ENCODE measurements at places on chromosomes 3 and 15.
A peak's percentile ranks its signal among the peaks of the same experiment; 100 is the strongest.

DNA sequence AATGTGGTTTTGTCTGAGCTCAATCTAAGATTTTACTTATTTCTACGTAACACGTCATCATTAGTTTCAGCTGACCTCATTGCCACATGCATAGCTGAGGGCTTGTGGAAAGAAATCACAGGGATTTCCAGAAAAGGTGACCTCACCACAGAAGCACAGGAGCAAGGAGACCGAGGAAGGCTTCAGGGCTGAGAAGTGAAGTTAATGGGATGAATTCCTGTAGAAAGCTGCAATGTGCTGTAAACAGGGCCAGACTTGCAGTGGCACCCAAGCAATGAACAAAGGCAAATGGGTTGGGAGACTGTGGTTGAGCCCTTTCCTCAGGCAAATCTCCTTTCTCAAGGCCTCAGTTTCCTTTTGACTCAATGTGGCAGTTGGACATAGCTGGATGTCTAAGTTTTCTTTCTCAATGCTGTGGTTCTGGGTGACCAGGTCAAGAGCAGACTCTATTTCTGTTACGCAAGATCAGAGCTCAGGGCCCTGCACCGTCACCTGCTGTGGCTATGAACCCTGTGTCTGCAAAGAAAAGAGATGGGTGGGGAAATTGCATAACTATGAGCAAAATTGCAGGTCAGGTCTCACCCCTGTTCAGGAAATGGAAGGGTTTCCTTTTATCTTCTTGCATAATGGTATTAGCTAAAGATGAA lies 252.2 kb upstream of the TBL1XR1 start:
- DNase-seq, result no peak

GRCh38 chr3:30848087-30848779 lies 46.2 kb downstream of the GADL1 start:
- no peak for DNase-seq

- no peak for DNase-seq
Observed at GRCh38 chr3:127216415-127217261, 23.7 kb downstream of the PRR23E start.

GRCh38 chr15:29432191-29433049 lies 162.8 kb upstream of the NSMCE3 start:
- DNase-seq, result no peak

DNA sequence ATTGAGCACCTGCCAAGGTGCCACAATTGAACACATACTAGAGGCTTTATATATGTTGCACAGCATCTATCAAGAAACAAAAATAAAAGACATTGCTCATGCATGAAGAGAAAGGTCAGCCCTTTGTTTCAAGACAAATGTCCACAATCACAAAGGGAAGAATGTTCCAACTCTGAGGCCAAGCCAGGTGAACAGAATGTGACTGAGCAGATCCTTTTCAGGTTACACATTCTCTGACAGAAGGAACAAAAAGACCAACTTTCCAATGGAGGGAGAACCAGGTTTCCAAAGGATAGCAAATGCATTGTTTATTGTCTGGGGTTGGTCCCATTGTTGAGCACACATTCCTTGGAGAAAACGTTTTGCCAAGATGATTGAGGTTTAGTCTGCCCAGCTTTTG lies 50.2 kb upstream of the FAM174B start:
- DNase-seq, result no peak

- no peak for DNase-seq
Observed at GRCh38 chr15:61083081-61083787, 145.9 kb downstream of the RORA start.

GRCh38 chr3:30586806-30587486 lies 19.5 kb upstream of the TGFBR2 start:
- DNase-seq, result no peak

DNA sequence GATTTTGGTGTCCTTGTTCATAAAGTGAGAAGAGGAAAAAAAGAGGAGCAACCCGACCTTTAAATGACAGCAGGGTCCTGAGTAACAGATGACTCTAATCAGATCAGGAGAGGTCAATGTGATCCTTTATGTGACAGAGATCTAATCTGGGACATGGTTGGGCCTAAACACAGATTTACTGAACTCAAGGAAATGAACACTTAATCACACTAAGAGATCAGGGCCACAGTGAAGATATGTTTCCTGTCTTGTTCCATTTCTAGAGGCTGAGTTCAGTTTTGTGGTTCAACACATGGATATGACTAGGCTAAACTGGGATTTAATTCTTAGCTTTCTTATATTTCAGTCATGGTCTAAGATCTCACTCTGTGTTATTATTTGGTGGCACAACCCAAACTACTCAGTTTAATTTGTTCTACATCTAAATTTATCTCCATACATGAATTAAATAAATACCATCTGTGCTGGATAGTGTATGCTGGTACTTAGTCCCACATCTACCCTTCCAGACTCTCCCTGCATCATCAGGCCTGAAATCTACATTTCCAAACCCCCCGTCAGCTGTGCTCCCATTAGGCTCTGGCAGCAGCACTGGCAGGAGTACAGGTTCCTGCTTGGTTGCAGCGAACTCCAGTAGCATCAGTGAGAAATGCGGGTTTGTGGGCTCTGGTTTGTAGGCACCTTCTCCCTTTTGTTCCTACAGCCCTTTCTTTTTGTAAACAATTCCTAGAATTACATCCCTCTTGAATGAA lies 22.6 kb downstream of the SFMBT1 start:
- DNase-seq, result no peak

GRCh38 chr15:31236184-31237042 lies 90.2 kb upstream of the KLF13 start:
- DNase-seq, result peak; percentile 89

- no peak for DNase-seq
Observed at GRCh38 chr3:148937467-148938255, 53.7 kb upstream of the GYG1 start.

DNA sequence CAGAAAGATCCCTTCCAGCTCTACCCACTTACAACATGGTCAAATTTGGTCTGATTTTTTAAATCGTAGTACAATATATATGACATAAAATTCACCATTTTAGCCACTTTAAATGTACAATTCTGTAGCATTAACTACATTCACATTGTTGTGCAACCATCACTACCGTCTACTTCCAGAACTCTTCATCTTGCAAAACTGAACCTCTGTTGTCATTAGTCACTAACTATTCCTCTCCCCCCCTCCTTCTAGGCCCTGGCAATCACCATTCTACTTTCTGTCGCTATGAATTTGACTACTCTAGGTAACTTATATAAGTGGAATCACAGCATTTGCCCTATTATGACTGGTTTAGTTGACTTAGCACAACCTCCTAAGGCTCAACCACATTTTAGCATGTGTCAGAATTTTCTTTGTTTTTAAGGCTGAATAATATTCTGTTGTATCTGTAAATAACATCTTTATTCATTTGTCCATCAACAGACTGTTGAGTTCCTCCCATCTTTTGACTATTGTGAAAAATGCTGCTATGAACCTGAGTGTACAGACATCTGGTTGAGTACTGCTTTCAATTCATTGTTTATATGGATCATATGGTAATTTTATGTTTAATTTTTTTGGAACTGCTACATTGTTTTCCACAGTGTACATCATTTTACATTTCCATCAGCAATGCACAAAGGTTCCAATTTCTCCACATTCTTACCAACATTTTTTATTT lies 35.5 kb upstream of the CCR2 start:
- DNase-seq, result no peak

GRCh38 chr3:11195721-11196332 lies 41.5 kb downstream of the HRH1 start:
- no peak for DNase-seq

DNA sequence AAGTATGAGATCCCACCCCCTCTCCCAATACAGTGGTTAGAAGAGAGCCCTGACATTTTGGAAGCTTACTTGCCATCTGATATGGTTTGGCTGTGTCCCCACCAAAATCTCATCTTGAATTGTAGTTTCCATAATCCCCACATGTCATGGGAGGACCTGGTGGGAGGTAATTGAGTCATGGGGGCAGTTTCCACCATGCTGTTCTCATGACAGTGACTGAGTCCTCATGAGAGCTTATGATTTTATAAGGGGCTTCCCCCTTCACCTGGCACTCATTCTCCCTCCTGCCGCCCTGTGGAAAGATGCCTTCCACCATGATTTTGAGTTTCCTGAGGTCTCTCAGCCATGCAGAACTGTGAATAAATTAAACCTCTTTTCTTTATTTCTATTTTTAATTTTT lies 28.8 kb upstream of the HES1 start:
- no peak for DNase-seq

- no peak for DNase-seq
Observed at GRCh38 chr3:196414469-196414868, 17.8 kb downstream of the UBXN7 start.

- no peak for DNase-seq
Observed at GRCh38 chr15:101156061-101156460, 95.8 kb downstream of the CHSY1 start.

DNA sequence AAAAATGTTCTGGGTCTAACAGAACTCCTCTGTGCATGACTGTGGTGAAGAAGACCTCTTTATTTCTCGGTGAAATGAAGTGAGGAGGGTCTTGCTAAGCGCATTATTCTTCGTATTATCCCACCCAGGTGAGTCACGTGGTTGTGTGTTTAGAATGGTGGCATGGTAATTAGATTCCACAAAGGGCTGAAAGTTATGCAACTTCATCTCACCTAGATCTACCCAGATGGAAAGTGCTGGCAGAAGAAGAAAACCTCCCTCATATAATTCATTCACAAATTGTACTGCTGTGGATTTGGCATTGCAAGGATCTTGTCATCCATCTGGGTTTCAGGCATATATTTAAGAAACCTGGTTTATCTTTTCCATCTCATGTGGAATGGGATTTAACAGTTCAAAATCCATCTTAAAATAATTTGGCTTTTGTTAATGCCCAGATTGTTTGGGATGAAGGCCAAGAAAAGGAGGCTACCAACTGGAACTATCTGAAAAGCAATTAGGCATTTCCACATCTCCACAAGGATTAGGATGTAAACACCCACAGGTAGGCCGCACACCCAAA lies 175.3 kb downstream of the PLCL2 start:
- DNase-seq, result no peak

DNA sequence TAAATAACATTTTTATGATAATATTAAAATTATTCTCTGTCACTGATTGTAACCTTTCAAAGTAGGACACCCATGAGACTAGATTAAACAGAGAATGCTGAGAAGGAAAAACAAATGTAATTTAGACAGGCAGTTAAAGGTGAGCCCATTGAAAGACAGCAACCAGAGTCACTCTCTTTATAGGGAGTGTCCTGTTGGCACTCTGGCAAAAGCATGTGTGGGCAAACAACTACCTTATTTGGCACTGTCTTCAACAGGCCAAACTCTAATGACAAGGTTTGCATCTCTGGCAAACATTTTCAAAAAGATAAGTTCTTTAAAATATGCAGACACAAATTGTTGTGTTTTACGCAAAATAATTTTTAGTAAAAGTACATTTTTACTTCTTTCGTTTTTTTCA lies 29.8 kb downstream of the NFKBIZ start:
- no peak for DNase-seq

DNA sequence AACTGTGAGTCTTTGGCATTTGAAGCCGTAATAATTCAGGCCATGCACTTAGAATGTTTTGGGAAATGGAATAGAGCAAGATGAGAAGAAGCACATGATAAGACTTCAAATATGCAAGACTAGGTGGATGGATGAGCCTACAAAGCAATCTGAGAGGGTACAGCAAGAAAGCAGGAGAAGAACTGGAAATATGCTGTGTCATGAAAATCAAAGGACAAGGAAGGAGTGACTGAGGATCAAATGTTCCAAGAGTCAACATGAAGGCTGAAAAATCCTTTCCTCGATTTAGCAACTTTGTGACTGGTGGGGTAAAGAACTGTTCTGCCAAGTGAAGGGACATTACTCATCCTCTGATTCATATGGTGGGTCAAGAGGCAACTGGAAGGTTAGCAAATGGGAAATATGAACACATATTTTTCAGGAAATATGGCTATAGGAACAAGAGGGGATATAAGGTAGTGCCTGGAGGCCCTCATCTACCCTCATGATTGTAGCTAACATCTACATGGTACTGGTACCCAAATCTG lies 803.7 kb upstream of the ARRDC4 start:
- no peak for DNase-seq

DNA sequence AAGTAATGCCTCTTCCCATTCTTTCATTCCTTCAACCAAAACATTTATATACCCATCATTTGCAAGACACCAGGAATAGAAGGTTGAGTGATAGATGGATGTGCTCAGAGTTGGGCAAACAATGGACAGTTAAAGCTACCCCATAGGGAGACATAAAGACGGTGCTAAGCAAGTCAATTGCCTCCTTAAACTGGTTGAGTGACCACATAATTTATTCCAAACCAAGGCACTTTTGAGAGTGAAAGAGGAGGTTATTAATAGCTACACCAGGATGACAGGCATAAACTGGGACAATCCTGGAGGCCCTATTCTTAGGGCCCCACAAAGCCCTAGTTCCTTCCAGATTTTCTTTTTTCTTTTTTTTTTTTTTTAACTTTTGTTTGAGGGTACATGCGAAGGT lies 21.4 kb upstream of the DYNC1LI1 start:
- no peak for DNase-seq

- DNase-seq, result peak; percentile 7
Observed at GRCh38 chr3:100682056-100682853, 27.0 kb upstream of the TFG start.

- DNase-seq, result no peak
Observed at GRCh38 chr3:131795390-131796090, 239.3 kb downstream of the CPNE4 start.

GRCh38 chr15:65806397-65806796 lies 14.3 kb upstream of the DENND4A start:
- DNase-seq, result no peak

DNA sequence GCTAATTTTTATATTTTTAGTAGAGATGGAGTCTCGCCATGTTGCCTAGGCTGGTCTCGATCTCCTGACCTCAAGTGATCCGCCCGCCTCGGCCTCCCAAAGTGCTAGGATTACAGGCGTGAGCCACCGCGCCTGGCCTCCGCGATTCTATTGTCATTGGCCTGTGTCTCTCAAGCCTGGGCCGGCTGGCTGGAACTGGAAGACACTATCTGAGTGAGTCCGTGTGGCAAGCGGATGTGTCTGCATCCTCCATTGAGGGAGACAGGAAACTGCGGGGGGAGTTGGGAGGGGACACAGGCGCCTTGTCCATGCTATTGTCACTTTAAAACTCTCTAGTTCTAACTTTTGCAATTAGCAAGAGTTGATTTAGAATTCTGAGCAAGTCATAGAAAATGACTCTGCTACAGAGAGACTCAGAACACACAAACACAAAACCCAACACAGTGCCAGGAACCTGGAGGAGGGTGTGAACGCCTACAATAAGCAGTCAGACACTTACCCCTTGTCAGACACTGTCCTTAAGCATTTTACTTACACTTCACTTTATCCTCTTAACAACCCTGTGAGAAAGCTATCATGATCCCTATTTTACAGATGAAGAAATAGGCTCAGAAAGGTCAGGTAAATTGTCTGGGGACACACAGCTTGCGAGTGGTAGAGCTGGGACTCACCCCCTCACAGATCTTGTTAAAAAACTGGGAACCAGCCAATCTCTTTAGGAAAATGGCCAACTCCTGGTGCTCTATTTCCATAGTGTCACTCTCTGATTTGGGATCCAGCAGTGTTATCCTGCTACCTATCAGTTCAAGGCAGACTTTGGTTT lies 38.7 kb downstream of the ANP32A start:
- peak; percentile 62 for DNase-seq

- no peak for DNase-seq
Observed at GRCh38 chr3:152230370-152230769, 38.4 kb upstream of the MBNL1 start.

Measured in adrenal gland (tissue), 19 donors.